ENCODE measurements at places on chromosomes 16 and 17. TPM values are rescaled to one million over a fixed set of nuclear protein-coding genes. Genes with fewer than 3 reads are reported as not detected.
A peak's percentile ranks its signal among the peaks of the same experiment; 100 is the strongest.

- DNase-seq, result no peak
Observed at GRCh38 chr16:79282806-79283205, 317.7 kb downstream of the MAF start.

GRCh38 chr16:693766-694165, 3.6 kb upstream of the WDR24 start:
- no peak for DNase-seq

GNG13 gene
- not detected for total RNA-seq

- no peak for DNase-seq
Observed at GRCh38 chr17:78965491-78965924, 14.2 kb downstream of the LGALS3BP start.

- DNase-seq, result peak; percentile 89
Observed at GRCh38 chr17:74961657-74962350, 10.8 kb downstream of the HID1 start.

GRCh38 chr17:19019041-19019941, 14.7 kb upstream of the FAM83G start:
- DNase-seq, result no peak

MAFG gene
- total RNA-seq, result 23.3 TPM

DNA sequence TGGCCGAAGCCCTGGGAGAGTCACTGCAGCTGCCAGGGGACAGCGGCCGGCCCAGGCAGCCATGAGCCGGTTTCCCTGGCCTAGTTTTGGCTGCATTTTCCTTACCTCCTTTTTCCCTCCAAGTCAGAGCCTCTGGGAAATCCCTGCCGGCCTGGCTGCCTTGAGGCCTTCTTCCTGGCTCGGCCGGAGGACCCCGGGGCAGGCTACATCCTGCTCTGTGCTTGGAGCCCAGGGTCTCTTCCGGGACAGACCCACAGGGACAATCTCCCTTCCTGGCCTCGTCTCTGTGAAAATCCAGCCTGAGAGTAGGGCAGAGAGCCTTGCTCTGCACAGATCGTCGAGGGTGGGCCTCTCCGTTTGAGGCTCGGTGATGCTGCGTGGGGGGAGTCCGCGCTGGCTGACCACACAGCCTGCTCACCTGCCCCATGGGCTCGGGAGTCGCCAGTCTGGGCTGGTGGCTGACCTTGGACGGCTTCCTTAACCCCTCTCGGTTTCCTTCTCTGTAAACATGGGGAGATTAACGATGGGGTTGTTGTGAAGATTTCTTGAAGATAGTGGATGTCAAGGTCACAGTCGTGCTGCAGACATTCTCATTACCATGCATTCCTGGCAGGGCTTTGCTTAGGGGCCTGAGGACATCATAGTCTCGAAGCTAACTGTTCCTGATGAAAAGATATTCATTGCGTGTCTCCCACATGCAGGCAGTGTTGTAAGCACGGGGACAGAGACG, 34.8 kb upstream of the CIBAR2 start:
- peak; percentile 92 for DNase-seq

SLC13A2 gene
- not detected for total RNA-seq

GPRC5B gene
- total RNA-seq, result 12.6 TPM

GRCh38 chr17:20975566-20975965, 67.2 kb downstream of the USP22 start:
- no peak for DNase-seq

DNA sequence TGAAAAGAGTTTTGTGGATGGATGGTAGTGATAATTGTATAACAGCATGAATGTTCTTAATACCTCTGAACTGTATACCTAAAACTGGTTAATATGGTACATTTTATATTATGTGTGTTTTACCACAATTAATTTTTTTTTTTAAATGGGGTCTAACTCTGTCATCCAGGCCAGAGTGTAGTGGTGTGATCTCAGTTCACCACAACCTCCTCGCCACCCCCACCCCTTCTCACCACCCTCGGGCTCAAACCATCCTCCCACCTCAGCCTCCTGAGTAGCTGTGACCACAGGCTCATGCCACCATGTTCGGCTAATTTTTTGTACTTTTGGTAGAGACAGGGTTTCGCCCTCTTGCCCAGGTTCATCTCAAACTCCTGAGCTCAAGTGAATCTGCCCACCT, 123.2 kb downstream of the CDRT15L2 start:
- DNase-seq, result no peak

GRCh38 chr17:42087736-42088705, 10.3 kb downstream of the ZNF385C start:
- DNase-seq, result no peak

COL1A1 gene
- total RNA-seq, result 2,749 TPM

DNA sequence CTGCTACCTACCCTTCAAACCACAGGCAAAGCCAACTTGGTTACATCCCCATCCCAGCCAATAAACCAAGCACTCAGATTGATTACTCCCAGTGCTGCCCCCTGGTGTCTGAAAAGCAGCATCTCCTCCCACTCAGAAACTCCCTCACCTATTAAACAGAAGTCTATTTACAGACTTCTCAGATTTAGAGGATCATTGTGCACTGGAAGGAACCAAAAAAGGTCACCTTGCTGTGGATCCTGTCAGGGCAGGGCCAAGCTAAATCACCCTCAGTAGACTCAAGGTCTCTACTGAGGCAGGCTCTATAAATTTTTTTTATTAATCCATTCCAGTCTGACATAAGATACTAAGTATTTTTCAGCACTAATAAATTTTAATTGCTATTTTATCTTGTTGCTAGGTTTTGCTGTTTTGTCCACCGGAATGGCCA, 17.6 kb downstream of the HIGD1B start:
- DNase-seq, result peak; percentile 81

DNA sequence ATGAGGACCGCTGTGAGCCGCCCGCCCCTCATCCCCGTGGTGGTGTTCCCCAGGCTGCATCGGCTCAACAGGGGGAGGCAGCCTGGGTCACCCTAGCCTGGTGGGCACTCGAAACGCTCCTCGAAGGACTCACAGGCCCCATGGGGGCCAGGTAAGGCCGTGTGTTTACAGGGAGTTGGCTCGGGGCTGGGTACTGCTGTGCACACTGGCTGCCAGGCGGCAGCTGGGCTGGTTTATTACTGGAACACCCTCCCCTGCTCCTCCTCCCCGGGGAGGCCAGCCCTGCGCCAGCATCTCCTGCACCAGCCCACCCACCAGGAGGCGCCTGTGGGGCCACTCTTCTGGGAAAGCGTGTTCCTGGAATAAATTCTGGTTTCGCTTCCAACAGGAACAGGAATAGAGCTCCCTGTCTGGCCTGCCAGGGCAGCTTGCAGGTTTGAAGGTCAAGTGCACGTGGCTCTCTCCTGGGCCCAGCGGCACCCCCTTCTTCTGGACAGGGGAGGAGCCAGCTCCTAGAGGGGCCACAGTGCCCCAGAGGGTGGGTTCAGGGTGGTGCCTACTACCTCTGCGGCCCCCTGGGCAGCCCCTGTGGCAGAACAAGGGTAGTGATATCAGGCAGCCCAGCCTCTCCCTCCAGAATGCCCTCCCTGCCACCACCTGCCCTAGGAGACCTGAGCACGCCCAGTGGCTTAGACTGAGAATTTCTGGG, 11.3 kb downstream of the MCRIP1 start:
- DNase-seq, result peak; percentile 88

- no peak for DNase-seq
Observed at GRCh38 chr16:49782405-49782804, 73.5 kb downstream of the ZNF423 start.

G6PC1 gene
- not detected for total RNA-seq

SOCS3 gene
- 59.6 TPM for total RNA-seq

- DNase-seq, result no peak
Observed at GRCh38 chr17:8012045-8012580, 9.7 kb downstream of the GUCY2D start.

GRCh38 chr16:49287572-49287971, 5.9 kb upstream of the CBLN1 start:
- DNase-seq, result no peak

GRCh38 chr16:75226550-75227360, 8.0 kb downstream of the CTRB1 start:
- DNase-seq, result no peak

ST6GALNAC1 gene
- not detected for total RNA-seq

DNA sequence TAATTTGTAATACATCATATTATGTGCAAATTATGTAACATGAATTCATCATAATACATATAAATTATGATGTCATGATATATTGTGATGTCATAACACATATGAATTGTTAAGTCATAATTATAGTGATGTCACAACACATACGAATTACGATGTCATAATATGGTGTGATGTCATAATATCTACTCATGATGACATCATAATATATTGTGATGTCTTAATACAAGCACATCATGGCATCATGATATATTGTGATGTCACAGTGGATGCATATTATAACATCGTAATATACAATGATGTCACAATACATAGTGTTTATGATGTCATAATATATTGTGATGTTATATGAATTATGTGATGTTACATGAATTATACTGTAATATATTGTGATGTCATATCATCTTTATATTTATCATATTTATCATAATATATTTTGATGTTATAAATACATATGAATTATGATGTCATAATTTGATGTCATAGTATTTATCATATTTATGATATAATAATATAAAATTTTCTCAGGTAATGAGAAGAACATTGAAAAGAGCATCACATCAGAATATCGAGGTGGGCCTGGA, 1793.0 kb downstream of the TP53TG3F start:
- peak; percentile 3 for DNase-seq

BCKDK gene
- 34.1 TPM for total RNA-seq

DNA sequence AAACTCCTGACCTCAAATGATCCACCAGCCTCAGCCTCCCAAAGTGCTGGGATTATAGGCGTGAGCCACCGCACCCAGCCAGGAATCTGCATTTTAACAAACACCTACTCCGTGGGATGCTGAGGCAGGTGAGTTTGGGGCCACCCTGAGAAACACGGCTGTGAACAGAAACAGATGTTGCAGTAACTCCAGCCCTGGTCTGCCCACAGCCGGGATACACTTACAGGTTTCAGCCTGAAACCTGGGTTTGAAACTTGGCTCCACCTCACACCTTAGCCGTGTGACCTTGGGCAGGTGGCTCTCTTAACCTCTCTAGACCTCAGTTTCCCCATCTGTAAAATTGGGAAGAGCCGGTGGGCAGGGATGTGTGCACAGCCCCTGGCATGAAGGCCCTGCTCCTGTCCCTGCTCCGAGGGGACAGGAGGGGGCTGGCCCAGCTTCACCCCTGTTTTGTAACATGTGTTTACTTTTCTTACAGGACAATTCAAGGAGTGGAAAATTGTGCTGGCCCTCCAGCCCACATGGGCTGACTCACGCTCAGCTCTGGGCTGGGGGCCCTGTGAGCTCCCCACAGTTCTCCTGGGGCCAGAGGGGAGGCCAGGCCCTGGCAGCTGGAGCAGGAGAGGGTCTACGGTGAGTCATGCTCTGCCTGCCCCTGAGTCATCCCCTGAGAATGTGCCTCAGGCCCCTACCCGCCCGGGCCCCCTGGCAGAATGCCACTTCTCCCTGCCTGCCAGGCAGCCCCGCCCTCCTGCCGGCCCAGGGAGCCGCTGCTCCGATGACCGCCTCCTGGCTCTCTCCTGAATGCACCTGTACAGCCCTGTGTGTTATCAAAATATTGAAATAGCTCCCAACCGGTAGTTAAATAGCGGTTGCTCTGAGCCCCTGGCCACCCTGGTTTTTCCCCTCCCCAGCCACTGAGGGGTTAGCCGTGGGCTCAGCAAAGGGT, 7.7 kb upstream of the PPL start:
- peak; percentile 98 for DNase-seq

GRCh38 chr17:72516772-72517399, 396.1 kb downstream of the SOX9 start:
- DNase-seq, result peak; percentile 34

IL17C gene
- total RNA-seq, result not detected

LPO gene
- not detected for total RNA-seq

- DNase-seq, result peak; percentile 74
Observed at GRCh38 chr16:3959148-3959547, 78.6 kb upstream of the CREBBP start.

TAT gene
- total RNA-seq, result not detected

GRCh38 chr17:12998461-12998860, 19.4 kb downstream of the ELAC2 start:
- DNase-seq, result no peak

CDH15 gene
- total RNA-seq, result under 0.01 TPM

MYOCD gene
- 11.0 TPM for total RNA-seq

DNA sequence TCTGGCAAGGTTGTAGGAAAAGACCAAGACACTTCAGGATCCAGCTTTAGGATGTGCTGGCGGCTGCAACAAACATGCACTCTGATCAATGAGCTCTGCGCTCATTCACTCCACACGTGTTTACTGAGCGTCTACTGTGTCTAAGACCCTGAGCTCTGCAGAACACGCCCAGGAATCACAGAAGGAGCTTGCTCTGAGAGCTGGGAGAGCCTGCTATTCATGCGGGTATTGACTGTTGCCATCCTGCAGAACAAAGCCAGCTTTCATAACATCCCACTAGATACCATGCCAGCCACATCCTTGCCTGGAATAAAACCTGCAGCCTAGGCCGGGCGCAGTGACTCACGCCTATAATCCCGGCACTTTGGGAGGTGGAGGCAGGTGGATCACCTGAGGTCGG, 44.1 kb downstream of the NXN start:
- no peak for DNase-seq

- DNase-seq, result no peak
Observed at GRCh38 chr17:61567045-61567802, 23.8 kb downstream of the NACA2 start.

- DNase-seq, result peak; percentile 51
Observed at GRCh38 chr17:46770818-46771560, 47.5 kb downstream of the WNT3 start.

GRCh38 chr17:63960006-63960405, 12.7 kb downstream of the SCN4A start:
- no peak for DNase-seq

DNA sequence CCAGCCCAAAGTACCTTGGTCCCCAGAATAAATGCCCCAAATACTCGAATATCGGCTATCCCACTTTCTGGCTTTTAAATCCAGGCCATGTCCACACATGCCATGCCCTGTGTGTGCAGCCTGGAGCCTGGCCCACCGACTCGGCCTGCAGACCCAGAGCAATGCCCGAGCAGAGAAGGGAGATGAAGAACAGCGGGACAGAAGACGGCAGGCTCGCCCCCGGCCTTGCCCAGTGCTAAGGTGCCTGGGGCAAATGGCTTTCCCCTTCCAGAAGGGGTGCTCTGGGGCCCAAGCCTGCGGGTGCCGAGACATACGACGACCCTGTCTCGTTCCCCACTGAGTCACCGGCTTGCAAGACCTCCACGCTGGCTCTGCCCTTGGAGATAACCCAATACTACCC, 8.0 kb downstream of the CLUH start:
- no peak for DNase-seq

GRCh38 chr17:78672871-78673371, 95.7 kb upstream of the DNAH17 start:
- peak; percentile 69 for DNase-seq

GRCh38 chr16:19151310-19151709, 16.7 kb upstream of the SYT17 start:
- no peak for DNase-seq

DNA sequence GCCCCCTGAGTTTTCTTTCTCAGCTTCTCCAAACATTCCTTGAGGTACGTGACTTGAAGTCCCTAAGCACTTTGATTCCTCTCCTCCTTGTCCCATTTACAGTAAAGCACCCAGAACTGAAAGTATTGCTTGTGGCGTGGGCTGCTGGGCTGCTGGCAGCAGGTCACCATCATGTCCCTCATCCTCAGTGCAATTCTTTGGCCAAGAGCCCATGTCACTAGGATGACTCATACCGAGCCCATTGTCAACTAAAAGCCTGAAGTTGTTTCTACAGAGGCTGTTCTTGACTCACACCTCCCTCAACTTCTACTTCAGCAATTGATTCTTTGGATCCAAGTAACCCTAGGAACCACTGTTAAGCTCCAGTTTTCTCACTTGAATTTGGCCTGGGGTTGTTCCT, 54.3 kb downstream of the KPNA2 start:
- DNase-seq, result peak; percentile 38
